SK-N-SH (cell line): ENCODE measurements at places on chromosomes 3 and 15.

- no peak for DNase-seq
Observed at GRCh38 chr3:107884719-107885460, 205.9 kb downstream of the CD47 start.

GRCh38 chr3:183287301-183287971, 34.4 kb downstream of the B3GNT5 start:
- no peak for DNase-seq

- no peak for DNase-seq
Observed at GRCh38 chr3:104536715-104537114, 830.0 kb upstream of the ALCAM start.

GRCh38 chr3:193873426-193874201, 262.3 kb upstream of the HES1 start:
- DNase-seq, result no peak

DNA sequence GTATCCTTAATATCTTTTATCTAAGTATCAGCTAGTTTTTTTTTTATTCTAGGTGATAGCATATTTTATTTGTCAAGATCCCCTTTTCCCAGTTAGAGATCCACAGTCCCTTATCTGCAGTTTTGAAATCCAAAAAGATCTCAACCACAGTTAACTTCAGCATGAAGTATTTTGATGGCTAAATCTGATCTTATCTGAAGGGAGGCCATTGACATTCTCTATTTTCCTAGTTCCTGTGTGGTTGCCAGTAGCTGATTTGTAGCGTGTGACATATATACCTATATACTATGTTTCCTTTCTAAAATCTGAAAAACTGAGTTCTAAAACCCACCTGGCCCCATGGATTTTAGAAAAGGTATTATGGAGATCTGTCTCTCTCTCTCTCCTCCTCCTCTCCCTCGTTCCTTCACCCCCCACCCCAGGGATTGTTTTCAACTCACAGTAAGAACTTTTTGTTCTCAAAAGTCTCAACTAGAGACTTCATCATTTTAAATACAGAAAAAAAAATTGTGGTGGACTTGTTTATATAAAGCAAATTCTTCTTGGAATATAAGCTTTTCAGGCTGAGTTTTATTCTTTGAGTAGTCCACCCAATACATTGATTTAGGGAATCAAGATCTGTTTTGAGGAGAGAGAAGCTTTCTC, 12.3 kb downstream of the TCF12 start:
- DNase-seq, result no peak

GRCh38 chr3:46927718-46928073, 48.8 kb downstream of the CCDC12 start:
- no peak for DNase-seq

GRCh38 chr3:134879990-134880389, 84.9 kb downstream of the EPHB1 start:
- DNase-seq, result no peak

DNA sequence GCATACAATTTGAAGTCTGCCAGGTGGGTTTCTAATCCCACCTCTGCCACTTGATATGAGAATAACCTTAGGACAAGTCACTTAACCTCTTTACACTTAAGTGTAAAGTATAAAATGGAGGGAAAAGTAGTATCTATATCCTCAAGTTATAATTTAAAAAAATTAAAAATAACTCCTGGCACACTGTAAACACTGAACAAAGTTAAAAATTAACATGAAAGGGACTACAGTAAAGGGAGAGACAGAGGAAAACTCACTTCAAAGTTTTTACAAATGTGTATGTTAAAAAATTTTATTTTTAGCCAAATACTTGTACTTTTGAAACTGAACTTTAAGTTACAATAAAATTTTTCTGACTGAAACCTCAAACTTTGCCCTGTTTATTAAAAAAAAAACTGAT, 49.6 kb downstream of the PLOD2 start:
- no peak for DNase-seq

GRCh38 chr3:123054931-123055330, 11.9 kb upstream of the PDIA5 start:
- DNase-seq, result no peak

GRCh38 chr15:61169275-61169903, 59.7 kb downstream of the RORA start:
- DNase-seq, result no peak

GRCh38 chr15:61157933-61158332, 71.2 kb downstream of the RORA start:
- no peak for DNase-seq

GRCh38 chr15:63972801-63973200, 73.5 kb downstream of the DAPK2 start:
- DNase-seq, result no peak

GRCh38 chr15:53791581-53791980, 32.1 kb upstream of the WDR72 start:
- no peak for DNase-seq

- DNase-seq, result no peak
Observed at GRCh38 chr15:31606194-31606669, 279.6 kb downstream of the KLF13 start.

- DNase-seq, result no peak
Observed at GRCh38 chr15:51311510-51311909, 26.9 kb downstream of the CYP19A1 start.

DNA sequence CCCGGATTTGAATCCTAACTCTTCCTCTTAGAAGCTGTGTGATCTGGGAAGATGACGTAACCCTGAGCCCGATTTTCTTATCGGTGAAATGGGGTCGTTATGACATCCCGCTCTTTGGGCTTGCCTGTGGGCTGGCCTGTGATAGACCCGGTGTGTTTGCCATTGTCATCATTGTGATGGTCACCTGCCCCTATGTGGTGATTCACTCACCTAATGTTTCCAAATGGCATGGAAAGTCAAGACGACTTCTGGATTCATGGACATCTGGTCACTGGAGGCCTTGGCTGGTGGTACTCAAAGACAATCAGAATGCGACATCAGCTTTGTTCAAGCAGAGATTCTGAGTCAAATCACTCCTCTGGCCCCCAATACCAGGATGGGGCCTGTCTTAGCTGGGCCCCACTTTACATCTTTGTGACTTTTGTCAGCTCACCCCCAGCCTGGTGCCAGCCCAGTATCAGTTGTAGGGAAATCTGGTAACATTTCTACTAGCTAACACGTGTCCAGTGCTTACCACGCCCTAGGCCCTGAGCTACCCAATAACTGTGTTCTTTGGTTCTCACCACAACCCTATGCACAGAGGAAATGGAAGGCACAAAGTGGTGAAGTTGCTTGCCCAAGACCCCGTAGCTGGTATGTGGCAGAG, 2.8 kb downstream of the TMEM43 start:
- no peak for DNase-seq

GRCh38 chr3:99635348-99635747, 3.0 kb upstream of the COL8A1 start:
- no peak for DNase-seq

DNA sequence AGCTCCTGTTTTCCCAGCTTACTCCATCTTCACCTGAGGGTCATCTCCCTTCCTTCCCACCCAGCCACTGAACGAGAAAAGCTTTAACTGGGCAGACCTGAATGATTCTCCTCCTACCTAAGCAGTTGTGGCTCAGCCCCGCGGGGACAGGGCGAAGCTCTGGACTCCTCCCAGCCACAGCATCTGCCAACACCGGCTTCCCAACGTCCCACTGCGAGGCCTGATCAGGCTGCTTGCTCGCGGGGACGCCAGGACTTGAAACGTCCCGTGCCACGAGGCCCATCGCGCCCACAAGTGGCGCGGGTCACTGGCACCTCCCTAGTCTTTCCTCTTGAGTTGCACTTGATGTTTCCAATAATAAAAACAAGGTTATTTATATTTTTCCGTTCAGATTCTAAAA, at the start of gene SPATA16:
Gene SPATA16, minus strand, starts transcription at position 250 of the 400 bp plus-strand sequence. CDS start 23,504 bp downstream, outside the sequence.
- no peak for DNase-seq

GRCh38 chr15:70473581-70474370, 289.6 kb downstream of the UACA start:
- no peak for DNase-seq

GRCh38 chr3:53068176-53068575, 22.3 kb upstream of the SFMBT1 start:
- no peak for DNase-seq

DNA sequence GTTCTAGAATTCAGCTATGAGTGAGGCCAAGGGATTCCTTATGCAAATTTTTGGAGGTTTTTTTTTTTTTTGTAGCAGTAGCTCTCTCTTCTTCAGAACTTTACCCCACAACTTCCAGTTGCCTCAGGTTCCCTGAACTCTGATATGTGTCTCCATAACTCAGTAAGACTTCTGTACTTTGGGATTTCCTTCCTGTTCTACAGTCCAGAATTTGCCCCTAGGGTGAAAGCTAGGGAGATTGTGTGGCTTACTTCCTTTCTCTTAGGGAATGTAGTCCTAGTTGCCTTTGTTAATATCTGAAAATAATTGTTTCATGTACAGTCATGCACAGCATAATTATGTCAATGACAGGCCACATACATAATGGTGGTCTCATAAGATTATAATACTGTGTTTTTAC, 30.8 kb downstream of the LRRC28 start:
- no peak for DNase-seq

GRCh38 chr15:89364341-89364740, 29.7 kb upstream of the POLG start:
- no peak for DNase-seq

DNA sequence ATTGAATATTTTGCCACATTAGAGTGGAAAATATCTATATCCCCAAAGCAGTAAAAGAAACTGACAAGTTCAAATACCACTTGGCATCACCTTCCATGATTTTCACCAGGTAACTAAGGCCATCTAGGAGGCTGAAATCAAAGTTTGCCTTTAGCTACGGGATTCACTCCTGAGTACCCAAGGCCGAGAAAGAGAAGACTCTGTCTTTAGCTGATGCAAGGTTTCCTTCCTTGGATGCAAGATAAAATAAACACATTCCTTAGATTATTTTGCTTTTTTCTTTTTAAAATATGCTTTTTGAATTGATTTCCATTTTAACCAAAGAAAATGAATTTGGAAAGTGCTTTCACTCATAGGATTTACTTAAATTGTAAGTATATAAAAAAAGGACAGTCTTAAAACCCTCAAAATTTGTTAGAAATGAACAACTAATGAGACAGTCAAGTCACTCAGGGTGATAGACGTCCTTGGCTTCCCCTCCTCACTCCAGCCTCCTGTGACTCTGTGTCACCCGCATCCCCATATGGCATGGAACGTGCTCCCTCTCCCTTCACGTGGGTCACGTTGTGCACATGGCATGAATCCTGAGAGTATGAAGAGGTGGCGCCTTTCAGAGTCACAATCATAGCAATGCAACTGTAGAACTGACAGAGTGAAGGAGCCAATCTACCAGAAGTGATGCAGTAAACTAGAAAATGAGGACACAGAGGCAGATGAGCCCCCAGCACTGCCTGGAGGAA, 148.4 kb downstream of the RTP4 start:
- no peak for DNase-seq

- no peak for DNase-seq
Observed at GRCh38 chr3:144402430-144402829, 430.8 kb downstream of the DIPK2A start.

DNA sequence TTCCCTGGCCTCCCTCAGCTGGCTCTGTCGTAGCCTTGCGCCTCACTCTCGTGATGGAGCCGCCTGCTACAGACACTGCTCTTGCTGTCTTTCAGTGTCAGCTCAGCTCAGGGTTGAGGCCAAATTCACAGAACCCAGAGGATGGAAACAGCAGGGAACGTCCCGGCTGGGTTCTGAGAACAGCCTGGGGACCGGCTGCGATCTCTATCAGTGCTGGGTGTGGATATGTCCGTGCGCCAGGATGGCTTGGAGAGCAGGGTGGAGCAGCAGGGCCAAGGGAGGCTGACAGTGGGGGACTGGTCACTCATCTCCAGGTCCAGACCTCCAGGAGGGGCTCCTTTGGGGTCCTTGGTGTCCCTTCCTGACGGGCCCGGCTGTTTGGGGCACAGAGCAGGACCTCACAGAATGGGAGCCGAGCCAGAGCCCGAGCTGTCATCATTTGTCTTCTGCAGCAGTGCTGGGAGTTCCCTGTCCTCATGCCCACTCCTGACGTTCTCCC, 18.4 kb downstream of the KLF15 start:
- DNase-seq, result peak; percentile 70

GRCh38 chr3:126480861-126481260, 5.2 kb upstream of the ZXDC start:
- DNase-seq, result no peak

DNA sequence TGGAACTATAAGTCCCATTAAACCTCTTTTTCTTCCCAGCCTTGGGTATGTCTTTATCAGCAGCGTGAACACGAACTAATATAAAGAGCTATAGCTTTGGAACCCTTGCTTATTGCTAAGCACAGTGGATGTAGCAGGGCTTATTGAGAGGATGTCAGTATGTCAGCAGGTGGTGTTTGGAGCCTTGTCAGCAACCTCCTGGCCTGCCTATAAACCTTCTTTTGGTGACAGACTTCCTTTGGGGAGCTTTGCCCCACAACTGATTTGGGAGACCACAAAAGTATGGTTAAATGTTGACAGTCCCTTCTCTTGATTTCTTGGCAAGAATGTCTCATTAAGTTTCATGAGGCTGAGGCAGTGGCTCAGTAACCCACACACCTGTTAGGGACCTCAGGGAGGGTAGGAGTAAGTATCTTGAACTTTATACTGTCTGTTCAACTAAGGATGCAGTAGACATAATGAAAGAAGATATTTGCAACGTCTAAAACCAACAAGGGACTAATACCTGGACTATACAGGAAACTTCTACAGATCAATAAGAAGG, 14.8 kb downstream of the CCNDBP1 start:
- DNase-seq, result no peak

- no peak for DNase-seq
Observed at GRCh38 chr3:122055215-122055614, at the start of gene CD86. Gene CD86, plus strand, starts transcription at chr3:122055362. Its CDS starts 128 bp downstream, at chr3:122055490.

GRCh38 chr3:150729682-150730360, 26.1 kb upstream of the ERICH6 start:
- no peak for DNase-seq

- DNase-seq, result no peak
Observed at GRCh38 chr15:66865622-66866611, 163.9 kb downstream of the SMAD6 start.

DNA sequence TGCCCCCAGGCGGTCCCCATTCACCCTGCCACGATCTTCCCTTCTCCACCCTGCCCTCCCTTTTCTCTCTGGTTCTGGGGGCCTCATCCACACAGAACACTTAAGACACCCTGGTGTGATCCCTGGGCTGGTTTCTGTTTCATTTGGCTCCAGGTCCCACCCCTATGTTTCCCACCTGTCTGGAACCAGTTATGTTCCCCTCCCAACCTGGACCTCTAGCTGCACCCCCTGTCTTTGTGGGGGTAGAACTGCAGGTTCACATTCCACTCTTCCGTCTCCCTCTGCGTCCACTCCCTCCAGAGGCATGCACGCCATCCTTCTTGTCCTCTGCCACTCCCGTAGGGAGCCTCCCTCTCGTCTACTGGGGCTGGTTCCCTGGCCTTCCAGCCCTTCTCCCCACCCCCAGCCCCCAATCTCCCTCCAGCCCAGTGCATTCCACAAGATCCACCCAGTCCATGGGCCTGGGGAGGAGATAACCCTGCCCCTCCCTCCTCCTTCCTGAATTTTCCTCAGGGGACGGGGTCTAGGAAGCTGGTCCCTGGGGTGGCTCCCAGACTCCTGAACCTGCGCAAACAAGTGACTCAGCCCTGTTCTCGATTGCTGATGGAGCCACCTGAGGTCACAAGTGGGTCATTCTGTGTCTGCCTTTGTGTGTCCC, 73.8 kb downstream of the ABTB1 start:
- no peak for DNase-seq

GRCh38 chr3:179015551-179016020, 56.0 kb downstream of the ZMAT3 start:
- DNase-seq, result peak; percentile 50

GRCh38 chr3:12308517-12308916, 19.6 kb downstream of the PPARG start:
- no peak for DNase-seq

GRCh38 chr3:186996356-186996755, 66.0 kb downstream of the ST6GAL1 start:
- no peak for DNase-seq

GRCh38 chr3:135147657-135148056, 352.6 kb downstream of the EPHB1 start:
- no peak for DNase-seq
